ENCODE measurements at places on chromosomes 1 and 21.

DNA sequence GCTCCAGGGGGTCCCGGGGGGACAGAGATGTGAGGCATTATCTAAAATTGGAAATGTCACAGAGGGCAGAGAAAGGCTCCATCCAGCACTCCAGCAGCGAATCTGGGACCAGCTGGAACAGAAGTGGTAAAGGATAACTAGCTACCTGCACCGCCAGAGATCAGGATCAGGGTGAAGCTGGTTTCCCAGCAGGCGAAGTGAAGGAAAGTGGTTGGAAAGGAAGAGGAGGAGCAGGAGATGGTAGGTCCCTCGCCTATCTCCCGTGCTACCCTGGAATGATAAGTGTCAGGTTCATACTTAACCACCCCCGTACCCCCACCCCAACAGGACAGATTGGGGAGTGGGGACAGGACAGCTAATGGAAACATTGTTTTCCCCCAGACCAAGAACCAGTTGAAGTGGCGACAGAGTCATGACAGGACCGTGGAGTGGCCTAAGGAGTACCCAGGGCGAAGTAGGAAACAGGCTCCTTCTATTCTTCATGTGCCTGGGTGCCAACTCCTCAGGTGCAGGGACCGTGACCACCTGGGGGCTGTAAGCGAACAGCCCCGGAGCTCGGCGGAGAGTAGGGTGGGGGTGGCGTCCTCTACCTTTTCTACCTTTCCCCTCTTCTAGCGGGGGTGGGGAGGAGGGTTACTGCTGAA, 717 bp downstream of the B4GALT3 start:
- DNase-seq = no peak

DNA sequence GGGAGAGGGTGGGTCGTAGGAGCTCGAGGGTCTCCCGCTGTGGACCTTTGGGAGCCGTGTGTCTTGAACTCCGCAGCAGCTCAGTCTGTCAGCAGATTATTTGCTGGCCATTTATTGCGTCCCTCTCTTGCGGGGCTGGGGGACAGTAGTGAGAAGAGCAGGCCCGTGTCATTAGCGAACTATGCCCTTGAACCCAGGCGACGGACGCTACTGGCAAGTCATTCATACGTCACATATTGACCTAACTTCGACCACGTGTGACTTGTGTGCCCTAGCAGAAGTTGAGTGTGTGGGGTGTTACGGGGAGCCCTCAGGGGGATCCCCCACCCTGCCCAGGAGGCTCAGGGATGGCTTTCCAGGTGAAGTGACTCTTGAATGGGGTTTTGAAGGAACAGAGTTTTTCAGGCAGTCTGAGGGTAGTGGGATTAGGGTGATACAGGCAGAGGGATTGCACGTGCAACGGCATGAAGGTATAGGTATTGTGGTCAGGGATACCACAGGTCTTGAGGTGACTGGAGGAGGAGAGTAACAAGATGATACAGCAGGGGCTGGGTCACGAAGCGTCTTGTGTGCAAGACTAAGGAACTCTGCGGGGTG, 13.0 kb downstream of the RCC1 start:
- DNase-seq = no peak

DNA sequence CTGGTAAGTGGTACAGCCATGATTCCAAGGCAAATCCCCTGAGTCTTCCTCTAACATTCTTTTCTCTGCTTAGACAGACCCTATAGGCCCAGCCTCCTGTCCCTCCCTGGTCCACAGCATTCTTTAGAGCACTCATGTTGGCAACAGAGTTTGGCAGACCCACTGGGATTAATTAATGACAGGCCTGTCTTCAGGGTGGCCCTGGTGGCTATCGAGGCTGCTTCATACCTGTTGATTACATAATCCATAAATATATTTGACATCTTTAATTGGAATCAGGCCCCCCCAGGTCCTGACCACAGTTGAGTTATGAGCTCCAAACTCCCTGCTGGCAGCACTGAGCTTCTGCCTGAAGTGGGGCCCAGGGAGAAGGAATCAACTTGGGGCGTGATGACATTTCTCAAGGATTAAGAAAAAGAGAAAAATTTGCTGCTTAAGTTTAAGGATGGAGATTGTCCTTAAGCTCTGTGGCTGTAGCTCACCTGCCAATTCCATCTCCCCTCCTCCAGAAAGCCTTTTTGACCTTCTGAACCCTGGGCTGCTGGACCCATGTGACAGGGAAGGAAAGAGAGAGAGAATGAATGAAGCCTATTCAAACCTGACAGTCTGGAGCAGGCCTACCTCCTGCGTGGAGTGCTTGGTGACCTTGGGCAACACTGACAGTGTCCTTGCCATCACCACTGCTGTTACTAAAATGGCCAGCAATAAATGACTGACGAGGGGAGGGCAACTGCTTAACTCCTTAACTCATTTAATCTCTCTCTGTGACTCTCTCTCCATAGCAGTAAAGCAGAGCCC, 156.6 kb downstream of the TRABD2B start:
- no peak for DNase-seq

DNA sequence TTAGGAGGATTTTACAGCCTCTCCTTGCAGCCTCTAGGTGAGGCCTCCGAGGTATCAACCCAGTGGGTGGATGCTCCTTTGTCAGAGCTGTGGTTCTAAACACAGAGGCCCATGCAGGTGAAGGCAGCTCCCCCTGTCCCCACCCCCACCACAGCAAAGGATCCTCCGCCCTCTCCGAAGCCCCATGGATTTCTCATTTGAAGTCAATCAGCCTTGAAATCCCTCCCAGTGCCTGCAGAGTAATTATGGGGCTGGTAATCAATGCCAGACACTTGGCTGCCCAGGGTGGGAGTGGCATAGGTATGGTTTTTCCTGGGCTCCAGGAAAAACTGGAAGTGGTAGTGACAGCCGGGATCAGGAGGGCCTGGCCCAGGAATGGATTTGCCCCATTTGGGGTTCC, 119.5 kb upstream of the CSF3R start:
- no peak for DNase-seq

- no peak for DNase-seq
These were observed 264.6 kb downstream of the HHIPL2 start for GRCh38 chr1:222283147-222283768.

All from CMK (cell line).